ENCODE measurements at places on chromosomes 1 and 21.

- DNase-seq, result no peak
These were observed 8.3 kb downstream of the NFYC start for GRCh38 chr1:40699787-40700186.

DNA sequence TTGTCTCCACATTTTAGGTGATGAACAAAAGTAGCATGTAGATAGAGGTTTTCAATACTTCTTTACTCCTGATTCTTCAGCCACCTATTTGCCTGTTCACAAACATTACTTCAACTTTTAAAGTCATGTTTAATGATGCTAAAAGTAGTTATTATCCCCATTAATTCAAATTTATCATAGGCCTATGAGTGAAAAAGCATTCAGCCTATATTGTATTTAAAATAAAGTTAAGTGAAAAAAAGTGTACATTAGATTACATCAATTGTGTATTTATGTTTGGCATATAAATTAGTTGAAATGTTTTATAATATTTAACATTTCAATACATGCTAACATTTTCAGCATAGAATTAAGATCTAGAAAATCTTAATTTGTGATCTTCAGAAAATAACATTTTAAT lies 10.5 kb downstream of the CDKN2C start:
- no peak for DNase-seq

DNA sequence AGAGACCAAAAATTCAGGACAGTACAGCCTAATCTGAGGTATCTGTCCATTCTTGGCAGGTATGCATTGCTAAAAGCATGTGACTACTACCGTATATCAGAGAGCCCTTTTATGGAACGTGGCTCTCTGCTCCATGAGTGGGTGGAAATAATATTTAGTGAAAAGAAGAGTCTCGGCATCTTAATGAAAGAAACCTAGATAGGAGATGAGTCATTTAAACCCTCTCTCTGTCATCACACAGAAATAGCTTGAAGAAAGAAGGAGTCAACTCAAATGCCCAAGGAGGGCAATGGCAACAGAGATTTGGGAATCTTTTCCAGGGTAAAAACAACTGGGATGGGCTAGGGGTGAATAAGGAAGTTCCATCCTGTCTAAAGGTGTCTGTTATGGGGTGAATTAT lies 528.2 kb downstream of the SMYD3 start:
- DNase-seq, result no peak

GRCh38 chr1:242240077-242240476 lies 241.2 kb upstream of the MAP1LC3C start:
- no peak for DNase-seq

DNA sequence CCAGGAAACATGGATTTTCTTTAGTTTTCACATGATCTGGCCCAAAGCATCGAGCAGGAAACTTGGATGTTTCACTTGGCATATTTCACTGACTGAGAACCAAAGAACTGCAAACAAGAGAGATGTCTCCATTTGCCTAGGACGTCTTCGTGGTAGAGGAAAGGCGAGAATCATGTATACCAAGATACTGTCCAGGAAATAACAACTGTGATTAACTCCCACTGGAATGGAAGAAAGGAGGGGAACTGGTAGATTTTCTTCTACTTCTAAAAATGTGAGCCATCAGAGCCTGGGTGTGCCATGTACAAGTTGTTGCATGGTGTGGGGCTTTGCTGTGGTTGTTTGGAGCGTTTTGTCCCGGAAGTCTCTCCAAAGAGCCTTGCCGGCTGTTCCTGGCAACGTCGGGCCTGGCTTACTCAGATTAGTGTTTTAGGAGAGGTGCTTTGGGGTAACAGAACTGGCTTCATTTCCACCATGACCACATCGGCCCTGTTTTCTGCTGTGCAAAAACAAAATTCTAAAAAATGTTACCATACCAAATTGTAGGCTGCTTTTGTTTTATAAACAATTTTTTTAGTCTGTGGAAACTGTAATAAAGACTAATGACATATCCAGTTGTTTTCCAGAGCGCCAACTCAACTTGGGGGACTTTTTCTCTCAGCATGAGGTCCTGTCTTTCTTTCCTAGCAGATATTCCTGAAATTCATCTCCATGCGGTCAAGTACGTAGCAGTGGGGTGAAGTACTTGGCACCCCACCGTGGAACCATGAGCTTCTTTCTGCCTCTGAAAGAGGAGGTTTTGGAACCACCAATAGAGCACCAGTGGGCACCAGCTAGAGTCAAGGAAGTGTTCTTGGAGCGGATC lies 118.3 kb downstream of the TM2D1 start:
- no peak for DNase-seq

- no peak for DNase-seq
These were observed 136.9 kb upstream of the BMP8A start for GRCh38 chr1:39354572-39354971.

DNA sequence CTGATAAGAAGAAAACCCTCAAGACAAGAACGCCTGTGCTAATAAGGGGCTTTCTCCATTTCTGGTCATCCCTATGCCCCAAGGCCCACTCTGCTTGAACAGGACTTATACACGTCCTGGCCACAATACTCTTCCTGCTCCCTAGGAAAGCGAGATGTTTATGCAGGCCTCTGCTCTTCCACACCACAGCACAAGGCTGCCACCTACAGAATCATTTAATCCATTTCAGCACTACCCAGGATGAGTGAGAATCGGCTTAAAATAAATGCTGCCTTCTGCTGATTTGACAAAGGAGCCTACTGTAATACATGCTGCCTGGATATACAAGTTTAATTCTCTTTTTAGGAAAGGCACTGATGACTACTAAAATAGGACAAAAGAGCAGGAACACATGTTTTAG lies 29.4 kb downstream of the FRRS1 start:
- no peak for DNase-seq
